ENCODE measurements at places on chromosomes 7 and 10.

- no peak for DNase-seq
These were observed 126.6 kb downstream of the LRRC4 start for GRCh38 chr7:127904670-127904985.

DNA sequence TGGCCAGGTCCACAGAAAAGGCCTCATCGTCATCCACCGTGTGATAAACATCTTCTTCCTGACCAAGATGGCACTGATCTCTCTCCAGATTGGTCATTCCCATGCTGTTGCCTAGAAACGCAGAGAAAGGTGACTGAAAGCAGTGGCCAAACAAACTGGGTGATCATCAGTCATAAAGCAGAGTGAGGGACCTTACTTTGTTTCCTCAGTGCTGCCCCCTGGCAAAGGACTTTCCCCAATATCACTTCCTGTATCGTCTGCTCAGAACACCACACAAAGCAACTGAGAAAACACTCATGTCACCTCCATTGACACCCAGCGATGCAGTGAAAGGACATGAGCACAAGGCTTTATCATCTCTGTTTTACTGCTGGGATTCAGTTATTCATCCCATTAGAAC, 40.0 kb upstream of the TM9SF3 start:
- no peak for DNase-seq

DNA sequence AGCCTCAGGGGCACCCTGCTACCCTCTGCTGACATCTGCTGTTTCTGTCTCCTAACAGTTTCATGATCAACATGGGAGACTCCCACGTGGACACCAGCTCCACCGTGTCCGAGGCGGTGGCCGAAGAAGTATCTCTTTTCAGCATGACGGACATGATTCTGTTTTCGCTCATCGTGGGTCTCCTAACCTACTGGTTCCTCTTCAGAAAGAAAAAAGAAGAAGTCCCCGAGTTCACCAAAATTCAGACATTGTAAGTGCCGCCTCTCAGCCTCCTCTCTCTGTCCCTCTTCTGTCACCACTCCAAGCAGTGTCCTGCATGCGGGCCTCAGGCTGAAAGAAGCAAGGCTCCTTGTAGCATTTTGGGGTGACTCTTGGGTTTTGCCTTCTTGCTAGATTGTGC, 39.0 kb downstream of the POR start:
- DNase-seq: no peak

DNA sequence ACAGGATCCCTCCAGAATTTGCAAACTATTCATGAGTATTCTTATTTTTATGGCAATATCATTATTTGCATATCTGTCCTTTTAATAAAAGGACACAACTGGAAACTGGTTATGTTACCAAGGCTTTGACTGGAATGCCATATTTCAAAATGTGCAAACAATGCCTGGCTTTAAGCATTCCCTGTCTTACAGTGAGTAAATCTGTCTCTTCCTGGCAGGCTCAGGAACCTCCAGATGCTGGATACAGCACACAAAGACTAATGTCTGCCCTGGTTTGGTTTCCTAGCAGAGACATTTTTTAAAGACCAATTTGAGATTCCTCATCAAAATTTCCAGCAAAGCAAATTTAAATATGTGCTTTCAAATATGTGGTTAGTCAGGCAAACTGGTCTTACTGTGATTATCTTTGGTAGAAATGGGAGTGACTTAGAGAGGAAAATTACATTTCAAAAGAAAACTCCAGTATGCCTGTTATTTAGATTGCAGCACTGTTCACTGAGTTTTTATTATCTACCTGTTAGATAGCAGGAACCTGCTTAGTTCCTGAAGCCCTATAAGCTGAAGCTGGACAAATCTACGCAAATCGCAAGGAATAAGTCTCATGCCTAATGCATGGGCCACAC, 31.3 kb downstream of the RNF216 start:
- no peak for DNase-seq

DNA sequence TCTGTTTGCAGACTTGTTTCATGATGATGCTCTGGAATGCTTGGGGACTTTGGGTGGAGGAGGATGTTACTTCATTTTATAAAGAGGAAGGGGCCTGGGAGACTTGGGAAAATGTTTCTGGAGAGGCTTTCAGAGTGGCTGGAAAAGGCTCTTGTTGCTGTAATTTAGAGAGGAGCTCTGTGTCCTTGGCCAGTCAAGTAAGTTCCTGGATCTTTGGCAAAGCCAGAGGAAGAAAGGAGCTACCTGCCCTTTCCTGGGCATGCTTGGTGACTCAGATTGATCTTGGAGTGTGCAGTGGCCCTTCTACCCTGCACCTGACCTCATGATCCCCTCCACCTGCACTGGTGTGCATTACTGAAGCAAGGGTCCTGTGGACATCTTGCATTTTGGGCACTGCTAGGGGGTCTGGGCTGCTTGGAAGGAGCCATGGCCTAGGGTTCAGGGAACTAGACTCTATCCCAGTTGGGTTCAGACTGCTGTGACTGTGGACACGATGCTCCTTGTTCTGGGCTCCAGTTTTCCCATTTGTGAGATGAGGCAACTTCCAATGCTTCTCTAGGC, 56.1 kb downstream of the ADCYAP1R1 start:
- no peak for DNase-seq

DNA sequence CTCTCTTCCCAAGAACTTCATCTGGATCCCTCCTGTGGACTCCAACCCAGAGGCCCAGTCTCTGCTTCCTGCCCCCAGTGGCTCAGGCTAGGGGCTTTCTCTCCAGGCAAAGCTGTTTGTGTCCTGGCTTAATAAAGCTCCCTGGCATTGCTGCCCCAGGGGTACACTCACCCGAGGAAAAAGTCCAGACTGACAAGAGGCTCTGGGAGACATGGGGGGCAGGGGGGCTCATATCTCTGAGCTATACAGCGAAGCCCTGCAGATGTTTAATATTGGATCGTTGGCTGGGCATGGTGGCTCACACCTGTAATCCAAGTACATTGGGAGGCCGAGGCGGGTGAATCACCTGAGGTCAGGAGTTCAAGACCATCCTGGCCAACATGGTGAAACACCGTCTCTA, 10.7 kb upstream of the COMTD1 start:
- no peak for DNase-seq

DNA sequence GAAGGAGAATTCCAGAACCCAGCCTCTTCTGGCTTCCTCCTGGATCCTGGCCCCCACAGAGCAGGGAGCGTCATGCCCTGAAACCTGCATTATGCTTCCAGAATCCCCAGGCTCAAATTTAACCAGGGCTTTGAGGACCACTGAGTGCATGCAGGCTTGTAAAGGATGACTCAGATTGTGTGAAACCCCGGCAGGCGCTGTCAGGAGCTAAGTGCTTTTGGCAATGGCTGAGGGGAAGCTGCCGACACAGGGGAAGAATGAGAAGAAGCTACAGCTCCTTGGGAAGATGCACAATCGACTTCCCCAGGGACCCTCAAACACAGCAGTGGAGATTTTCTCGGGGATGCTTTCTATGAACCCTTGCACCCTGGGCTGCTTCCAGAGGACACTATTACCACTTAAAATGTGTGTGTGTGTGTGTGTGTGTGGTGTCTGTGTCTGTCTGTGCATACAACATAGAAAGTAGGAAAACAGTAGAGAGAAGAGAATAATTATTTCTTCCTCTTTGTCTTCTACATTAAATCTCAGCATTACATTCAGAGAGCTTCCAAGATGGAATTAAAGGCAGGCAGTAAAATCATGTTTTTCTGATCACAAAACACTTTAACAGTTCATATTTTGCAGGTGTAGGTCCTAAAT, 183.5 kb upstream of the INHBA start:
- DNase-seq: no peak

DNA sequence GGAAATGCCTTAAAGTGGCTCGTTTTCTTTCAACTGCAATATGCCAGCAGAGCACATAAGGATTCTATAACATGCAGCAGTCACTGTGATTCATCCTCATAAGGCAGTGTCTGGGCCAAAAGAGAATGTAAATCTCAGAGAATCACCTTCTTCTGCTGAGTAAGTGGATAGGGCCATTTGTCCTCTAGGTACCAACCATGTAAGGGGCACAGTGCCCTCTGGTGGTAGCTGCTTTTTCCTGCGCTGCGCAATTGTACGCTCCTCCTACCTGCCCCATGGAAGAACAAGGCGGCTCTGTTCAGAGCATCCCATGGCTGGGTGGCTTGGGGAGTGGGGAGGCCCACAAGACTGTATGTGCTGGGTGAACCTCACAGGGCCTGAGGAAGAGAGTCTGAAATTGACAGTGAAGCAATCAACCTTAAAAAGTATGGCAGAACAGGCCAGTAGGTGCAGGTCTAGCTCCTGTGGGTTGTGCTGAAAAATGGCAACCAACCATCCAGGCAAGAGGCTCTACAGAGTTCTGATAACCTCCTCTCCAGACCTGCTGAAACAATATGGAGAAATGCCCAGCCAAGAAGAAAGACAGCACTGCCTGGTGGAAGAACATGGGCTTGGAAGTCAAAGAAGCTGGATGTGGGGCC, 78.6 kb upstream of the C10orf90 start:
- DNase-seq: peak; percentile 13

GRCh38 chr7:113131367-113131766, 13.0 kb upstream of the SMIM30 start:
- DNase-seq: no peak

- DNase-seq: no peak
These were observed 4.5 kb downstream of the DEPP1 start for GRCh38 chr10:44974082-44974627.

- no peak for DNase-seq
These were observed 58.7 kb downstream of the DNAJC1 start for GRCh38 chr10:21944727-21945386.

DNA sequence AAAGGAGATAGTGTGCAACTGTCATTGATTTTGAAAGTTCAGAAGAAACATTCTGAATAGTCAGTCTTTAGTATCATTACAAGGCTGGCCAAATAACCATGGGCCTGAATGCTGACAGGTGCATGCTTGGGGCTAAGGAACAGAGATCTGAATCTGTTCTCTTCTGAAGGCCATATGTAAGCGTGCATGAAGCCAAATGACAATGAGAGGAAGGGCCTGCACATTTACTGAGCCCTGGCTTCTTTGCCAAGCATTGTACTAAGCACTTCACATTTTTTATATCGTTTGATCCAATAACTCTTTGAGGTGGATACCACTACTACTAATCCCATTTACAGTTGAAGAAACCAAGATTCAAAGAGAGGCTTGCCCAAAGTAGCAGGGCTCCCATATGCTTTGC, 22.5 kb upstream of the TIAL1 start:
- DNase-seq: no peak

DNA sequence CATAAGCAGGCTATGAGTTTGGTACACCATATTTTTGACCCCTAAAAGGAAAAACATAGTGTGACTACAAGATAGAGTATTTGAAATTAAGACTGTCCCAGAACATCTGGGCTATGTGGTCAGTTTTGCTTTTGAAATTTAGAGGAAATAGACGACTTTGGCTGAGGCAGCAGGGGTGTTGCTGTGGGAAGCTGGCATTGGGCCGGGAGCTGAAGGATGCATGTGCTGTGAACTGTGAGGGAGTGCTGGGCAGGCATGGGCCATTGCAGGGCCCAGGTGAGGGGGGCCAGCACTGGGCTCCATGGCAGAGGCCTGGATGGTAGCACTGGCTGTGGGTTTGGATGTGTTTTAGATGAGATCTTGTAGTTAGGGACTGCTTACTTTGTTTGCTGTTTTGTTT, 168.3 kb downstream of the BMPER start:
- no peak for DNase-seq

DNA sequence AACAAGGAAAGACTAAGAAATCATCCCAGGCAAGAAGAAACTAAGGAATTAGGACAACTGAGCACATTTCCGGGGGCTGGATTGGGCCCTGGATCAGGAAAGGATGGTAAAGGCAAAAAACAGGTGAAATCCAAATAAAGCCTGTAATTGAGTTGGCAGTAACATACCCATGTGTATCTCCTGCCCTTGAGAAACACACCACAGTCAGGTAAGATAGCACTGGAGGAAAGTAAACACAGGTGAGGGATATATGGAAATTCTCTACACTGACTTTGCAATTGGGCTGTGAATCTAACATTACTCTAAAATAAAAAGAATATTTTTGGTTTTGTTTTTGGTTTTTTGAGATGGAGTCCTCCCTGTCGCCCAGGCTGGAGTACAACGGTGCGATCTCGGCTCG, 140.2 kb upstream of the FRMD4A start:
- no peak for DNase-seq

DNA sequence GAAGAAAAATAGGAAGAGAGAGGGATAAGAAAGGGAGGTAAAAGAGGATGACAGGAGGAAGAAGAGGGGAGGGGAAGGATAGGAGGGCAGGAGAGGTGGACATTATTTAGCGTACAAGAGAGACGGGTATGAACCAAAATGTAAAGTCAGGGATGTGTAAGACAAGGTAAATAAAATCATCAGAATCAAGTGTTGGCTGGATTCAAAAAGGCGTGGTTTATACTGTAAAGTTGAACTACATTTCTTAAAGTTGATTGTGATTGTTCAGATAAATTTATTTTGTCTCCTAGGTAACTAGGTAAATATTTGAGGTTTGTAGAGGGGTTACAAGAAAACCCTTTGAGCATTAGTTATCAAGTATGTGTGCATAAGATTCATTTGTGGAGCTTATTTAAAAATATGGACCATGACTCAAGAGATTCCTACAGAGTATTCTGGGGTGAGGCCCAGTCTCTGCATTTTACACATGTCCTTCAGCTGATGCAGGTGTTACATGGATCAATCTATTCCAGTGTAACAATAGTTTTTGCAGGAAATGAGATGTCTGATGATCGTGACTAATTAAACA, 512.1 kb upstream of the MBL2 start:
- DNase-seq: no peak

Data from stimulated activated CD4-positive, alpha-beta T cell treated with anti-CD3 and anti-CD28 coated beads, Interleukin-15, amount 100 ng/mL, for 1 hour (primary cell).